T-cell (primary cell): ENCODE measurements at places on chromosomes 12 and 14.
A peak's percentile ranks its signal among the peaks of the same experiment; 100 is the strongest.

DNA sequence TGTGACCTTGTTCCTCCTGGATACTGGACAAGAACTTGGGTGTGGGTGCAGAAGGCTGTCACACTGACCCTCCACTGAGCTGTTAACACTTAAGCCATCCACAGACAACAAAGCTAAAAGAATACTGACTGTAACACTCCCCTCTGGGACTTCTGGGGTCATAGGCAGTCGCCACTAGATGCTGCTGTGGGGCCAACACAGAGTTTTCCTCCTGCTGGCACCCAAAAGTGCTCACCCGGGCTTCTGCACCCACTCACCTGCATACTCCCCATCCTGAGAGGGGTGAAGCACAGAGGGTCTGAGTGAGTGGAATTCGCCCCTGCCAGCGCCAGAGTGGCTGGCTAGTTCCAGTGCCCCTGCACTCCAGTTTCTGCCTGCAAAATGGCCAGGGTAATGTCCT lies 422.4 kb upstream of the LMO3 start:
- no peak for DNase-seq

GRCh38 chr12:96457191-96457930 lies 32.0 kb upstream of the CFAP54 start:
- DNase-seq: no peak

- no peak for DNase-seq
Measured at GRCh38 chr12:6941782-6942181, 1.8 kb upstream of the RNU7-1 start.

GRCh38 chr14:38824706-38825105 lies 278.3 kb downstream of the SEC23A start:
- DNase-seq: no peak

GRCh38 chr14:76958020-76958979 lies 70.2 kb downstream of the IRF2BPL start:
- no peak for DNase-seq

DNA sequence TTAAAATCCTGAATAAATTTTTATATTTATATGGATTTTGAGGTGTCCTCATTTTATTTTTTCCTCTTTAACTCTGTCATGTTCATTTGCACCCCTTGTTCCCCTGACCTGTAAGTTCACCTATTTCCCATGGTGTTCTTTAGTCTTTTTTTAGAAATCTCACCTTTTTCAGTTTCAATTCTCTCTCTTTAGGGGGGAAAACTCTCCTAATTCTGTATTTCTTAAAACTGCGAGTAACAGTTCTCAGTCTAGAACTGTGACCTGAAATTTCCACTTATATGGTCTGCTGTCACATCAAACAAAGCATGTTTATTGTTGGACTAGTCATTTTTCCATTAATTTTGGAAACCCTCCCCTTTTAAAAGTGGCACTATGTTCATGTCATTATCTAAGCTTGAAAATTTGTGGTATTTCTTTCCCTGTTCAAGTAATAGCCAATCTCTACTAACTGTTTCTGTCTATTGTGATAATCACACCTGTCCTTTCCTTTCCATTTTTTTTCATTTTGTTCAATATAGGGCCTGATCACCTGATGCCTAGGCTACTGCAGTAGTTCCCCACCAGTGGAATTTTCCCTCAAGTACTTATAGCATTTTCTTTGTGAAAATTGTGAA lies 14.0 kb upstream of the FBXO33 start:
- DNase-seq: no peak

GRCh38 chr14:66965831-66966230 lies 223.4 kb upstream of the GARIN2 start:
- DNase-seq: no peak

- no peak for DNase-seq
Measured at GRCh38 chr12:9221483-9221882, 13.3 kb upstream of the PZP start.

- DNase-seq: no peak
Measured at GRCh38 chr12:88310666-88311065, 168.6 kb downstream of the TMTC3 start.

- no peak for DNase-seq
Measured at GRCh38 chr12:68122236-68122920, 37.2 kb downstream of the IFNG start.

DNA sequence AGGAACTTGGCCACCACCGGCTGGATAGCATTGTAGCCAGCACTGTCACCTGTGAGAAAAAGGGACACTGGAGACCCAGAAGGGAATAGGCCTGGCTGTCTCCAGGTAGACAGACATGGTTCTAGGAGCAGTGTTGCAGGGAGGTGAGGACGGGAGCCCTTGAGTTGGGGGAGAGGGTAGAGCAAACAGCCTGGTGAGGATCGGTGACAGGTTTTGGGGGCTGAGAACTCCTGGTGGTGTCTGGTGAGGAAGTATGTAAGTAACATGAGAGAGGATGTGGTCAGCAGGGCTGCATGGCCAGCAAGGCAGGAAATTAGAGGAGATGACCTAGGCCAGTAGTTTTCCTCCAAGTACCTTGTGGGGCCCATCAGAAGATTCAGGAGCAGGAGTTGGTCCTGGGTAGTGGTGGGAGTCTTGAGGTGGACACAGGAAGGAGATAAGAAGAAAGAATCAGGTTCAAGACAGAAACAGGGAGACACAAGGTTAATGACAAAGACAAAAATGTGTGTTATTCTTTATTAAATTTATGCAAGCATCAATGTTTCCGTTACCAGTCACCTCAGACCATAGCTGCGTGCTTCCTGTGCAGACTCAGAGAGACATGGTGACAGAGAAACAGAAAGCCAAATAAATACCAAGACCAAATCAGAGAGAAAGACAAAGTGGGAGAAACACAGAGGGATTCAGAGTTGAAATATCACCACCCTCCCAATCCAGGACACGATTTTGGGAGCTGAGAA lies at the start of gene ARHGAP9:
ARHGAP9 (minus strand) TSS at position 491 of the 740 bp plus-strand sequence; CDS start at position 31, 460 bp downstream.
- DNase-seq: peak; percentile 56

DNA sequence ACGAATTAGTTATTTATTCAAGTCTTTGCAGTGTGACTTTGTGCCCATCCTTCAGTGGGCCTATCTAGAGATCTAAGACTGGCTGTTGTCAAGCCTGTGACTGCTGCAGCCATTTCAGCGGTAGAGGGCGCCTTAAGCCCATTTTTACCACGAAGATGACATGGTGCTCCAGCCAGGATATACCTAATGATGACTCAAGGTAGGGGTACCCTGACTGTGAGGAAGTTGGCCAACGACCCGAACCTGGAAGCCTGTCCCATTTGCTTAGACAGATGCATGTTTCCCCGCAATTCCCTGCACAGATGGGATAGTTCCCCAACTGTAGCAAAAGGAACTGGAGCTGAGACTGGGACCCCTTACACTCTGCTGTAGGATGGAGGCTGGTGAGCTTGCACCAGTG lies 41.3 kb downstream of the RAB3IP start:
- DNase-seq: no peak

DNA sequence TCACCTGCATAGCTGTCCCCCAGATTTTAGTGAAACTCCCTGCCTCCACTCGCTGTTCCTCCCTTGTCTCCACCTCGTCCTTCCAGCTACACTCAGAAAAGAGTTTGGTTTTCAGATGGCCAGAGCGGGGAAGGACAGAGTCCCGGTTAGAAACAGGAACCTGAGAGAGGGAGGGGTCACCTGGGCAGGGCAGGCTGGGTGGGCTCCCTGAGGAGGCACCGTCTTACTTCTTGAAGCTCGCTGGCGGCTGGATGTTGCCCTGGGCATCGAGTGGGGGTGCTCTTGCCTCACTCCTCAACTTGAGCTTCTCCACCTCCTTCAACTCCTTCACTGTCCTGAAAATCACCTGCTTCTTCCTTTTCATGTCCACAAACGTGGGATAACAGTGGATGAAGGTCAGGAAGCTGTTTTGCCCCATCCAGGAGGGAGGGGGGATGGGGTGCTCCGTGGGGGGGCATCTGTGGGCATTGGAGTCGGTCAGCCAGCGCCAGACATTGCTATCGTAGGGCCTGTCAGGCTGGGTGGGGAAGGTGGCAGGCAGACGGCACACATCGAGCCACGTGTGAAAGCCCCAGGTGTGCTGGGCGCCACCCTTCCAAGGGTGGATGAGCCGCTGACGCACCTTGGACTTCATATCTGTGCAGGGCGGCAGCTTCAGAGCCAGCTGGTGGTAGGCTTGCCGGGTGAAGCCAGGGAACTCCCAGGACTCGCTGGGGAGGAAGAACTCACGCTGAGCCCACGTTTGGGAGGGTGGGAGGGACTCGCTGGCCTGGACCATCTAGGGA lies 2.0 kb downstream of the TEX52 start:
- no peak for DNase-seq

- no peak for DNase-seq
Measured at GRCh38 chr12:7114851-7115250, 5.8 kb upstream of the C1RL start.
